ENCODE measurements at places on chromosomes 2 and 18.
A peak's percentile ranks its signal among the peaks of the same experiment; 100 is the strongest.

DNA sequence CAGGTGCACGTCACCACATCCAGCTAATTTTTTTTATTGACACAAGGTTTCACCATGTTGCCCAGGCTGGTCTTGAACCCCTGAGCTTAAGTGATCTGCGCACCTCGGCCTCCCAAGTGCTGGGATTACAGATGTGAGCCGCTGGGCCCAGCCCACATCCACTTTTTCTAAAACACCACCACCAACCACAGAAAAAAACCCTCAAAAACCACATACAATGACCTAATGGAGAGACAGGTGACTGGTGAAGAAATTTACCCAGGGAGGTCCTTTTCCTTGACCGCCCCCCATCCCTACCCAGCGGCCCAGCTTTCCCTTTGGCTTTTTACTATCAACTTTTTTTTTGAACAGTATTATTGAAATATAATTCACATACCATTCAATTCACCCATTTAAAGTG, 47.9 kb downstream of the CACNB4 start:
- no peak for DNase-seq

GRCh38 chr18:69651243-69651642, 250.6 kb downstream of the DOK6 start:
- no peak for DNase-seq

- DNase-seq = no peak
These were observed 610.2 kb downstream of the DSC3 start for GRCh38 chr18:30432349-30432748.

- no peak for DNase-seq
These were observed 48.0 kb downstream of the TCF7L1 start for GRCh38 chr2:85181134-85181631.

DNA sequence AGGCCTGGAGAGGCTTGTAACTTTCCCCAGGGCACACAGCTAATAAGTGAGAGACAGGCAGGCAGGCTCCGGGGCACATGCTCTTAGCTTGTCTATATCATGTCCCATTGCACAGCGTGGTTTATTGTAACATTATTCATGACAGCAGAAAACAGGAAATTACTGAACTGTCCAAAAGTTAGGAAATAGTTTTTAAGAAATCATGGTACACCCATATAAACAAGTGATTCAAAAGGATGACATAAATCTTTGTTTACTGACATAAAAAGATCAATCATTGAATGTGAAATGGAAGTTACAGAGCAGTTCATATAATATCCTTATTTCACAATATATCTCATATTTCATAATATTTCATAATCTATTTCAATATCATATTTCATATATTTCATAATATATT, 34.3 kb upstream of the TXNDC2 start:
- DNase-seq = no peak

DNA sequence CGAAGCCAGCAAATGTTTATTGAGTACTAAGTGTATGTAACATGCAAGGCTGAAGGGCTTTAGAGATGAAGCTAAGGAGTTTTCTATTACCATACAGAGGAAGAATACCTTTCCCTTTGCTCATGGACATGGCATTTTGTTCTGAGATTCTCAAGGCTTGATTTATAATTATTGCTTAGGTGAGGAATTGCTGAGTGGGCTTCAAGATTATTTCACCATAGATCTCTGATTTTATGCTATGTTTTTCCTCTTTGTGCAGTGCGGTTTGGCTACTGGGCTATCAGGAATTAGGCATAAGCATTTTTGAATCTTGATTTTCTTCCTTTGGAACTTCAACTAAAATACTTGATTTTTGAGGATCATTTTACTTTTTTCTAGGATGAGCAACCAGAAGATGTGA, 42.5 kb downstream of the VRK2 start:
- no peak for DNase-seq

DNA sequence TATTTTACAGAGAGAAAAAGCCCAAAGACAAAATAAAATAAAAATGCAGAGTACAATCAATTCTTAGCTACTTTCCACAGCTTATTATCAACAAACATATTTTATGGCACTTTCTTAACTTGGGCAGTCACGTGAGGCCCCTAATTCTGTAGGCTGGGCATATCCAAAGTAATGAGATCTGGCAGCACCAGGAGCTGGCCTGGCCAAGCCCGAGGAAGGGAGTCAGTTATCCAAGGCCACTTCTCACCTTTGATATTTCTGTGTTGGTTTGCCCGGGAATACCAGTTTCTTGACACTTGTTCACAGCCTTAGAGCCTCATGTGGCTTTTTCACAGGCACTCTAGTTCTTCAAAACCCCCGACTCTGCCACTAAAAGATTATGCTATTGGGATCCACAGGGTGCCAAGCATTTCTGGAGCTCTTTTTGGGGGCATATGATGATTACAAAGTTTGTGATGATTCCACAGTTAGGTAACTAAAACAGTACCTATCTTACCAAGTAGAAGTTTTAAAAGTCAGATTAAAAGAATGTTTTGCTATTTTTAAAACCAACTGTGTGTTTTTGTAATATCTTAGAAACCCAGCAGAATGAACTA, 90.4 kb downstream of the MEP1B start:
- no peak for DNase-seq

GRCh38 chr2:138277062-138277461, 224.5 kb upstream of the SPOPL start:
- DNase-seq = no peak

GRCh38 chr2:133841900-133842299, 273.6 kb upstream of the NCKAP5 start:
- DNase-seq = peak; percentile 87

GRCh38 chr2:196169516-196169915, 1.9 kb downstream of the STK17B start:
- no peak for DNase-seq

- no peak for DNase-seq
These were observed 110.3 kb downstream of the HRH4 start for GRCh38 chr18:24570716-24571115.

GRCh38 chr2:167582619-167583018, 664.8 kb downstream of the STK39 start:
- DNase-seq = peak; percentile 12

DNA sequence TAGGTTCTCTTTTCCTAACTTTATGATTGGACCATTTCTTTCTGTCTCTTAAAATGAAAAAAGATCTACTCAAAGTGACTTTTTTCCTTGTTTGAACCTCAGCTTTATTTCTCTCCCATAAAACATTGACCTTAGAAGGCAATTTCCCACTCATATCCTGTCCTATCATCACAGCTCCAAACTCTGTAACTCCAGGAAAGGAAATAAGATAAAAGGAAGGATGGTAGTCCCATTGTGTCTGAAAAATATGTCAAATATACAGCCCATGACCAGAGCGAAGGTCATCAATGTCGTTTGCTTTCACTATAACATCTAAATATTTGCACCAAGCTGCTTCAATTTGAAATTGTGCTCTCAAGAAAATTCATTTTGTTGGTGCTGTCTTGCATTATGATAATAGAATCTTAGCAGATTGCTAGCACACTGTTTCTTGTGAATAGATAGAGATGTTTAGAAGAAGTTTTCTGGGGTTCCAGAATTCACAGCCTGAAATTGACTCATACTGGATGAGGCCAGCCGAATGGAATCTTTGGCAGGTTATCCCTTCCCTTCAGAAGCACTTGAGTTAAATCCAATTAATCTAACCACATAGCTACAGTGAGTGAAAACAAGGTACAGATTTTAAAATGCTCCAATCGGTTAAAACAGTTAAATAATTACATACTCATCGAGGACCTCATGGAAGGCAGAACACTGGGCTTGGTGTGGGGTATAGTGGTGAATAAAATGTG, 95.1 kb downstream of the CRIM1 start:
- DNase-seq = peak; percentile 90

DNA sequence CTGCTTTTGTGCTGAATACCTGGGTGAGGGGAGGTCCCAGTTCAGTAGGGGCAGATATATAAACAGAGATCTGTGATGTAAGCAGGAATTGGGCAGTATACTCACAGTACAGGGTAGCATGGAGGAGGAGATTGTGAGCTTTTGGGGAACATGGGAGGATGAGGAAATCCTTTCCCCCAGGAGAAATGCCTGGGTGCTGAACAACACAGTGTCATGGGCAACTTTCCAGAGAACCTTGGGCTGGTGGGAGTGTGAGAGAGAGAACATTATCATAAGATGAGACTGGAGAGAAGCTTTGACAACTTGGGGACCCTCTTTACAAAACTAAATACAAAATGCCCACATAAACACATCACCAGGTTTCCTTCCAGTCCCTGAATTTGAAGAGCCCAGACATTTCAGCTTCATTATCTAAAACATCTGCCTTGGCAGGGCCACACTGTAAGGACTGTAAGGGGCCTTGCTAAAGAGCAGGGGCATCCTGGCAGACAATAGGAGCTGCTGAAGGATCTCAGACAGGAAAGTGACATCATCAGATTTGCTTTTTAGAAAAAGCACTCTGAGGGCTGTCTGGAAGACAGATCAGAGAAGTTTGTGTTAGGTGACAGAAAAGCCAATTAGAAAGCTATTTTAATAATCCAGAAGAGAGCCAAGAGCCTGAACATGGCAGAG, 303.1 kb upstream of the FBXO11 start:
- DNase-seq = peak; percentile 55

- DNase-seq = no peak
These were observed 216.6 kb downstream of the HRH4 start for GRCh38 chr18:24677011-24677410.

DNA sequence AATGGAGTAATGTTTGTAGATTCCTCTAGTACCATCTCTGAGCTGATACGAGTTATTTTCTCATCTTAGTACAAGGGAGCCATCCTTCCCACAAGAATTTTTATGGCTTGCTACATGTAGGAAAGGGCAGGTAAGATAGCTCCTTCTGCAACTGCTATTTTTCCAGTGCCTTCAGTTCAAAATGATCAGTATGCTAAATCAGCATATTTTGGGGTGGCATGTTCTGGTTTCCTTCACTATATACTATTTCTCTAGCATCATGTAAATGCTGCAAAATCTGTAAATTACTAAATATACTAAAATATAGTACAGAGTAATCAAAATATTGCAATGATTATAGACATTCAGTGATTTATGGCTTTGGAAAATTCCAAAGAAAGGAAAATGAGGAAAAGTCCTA, 1230.0 kb upstream of the CHAC2 start:
- no peak for DNase-seq

DNA sequence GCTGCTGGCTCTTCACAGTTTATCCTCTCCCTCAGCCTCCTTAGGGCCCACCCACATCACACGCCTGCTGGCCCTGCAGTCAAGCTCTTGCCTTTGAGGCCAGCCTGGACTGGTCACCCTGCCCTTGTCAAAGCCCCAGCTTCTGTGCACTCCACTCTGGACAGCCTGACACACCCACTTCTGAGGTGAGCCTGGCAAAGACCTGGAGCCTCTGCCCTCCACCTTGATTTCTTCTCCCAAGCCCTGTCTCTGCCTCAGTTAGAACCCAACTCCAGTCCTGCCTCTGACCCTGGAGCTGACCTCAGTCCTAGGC, 37.0 kb upstream of the TAF1B start:
- no peak for DNase-seq

GRCh38 chr2:73176205-73176880, 26.0 kb upstream of the NOTO start:
- DNase-seq = peak; percentile 28

DNA sequence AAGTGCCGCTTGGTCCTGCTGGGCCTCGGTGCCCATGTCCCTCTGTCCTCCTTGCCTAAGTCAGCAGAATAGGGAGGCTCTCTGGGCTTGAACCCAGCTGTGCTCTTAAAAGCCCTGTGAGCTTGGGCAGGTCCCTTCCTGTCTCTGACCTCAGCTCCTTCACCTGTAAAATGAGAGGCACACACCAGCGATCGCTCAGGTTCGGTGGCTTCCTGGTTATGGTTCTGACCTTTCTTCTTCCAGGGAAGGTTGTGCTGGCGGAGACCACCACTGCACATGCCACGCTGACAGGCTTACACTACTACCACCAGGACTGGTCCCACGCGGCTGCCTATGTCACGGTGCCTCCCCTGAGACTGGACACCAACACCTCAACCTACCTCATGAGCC, 36.1 kb upstream of the MAPRE3 start:
- DNase-seq = no peak

GRCh38 chr2:32960647-32961403, 14.1 kb downstream of the LTBP1 start:
- no peak for DNase-seq

DNA sequence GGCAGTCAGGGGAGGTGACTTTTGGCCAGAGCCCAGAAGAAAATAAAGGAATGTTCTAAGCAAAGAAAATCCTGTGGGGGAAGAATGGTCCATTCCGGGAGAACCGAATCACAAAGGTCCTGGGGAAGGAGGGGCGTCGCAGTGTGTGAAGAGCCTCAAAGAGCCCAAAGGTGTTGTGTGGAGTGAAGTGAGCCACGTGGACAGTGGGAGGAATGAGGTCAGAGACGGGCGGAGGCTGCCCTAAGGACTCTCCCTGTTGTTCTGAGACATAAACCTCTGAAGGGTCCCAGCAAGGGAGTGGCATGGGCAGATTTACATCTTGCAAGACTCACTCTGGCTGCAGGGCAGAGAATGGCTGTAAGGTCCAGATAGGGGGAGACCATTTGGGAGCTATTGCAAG, 91.3 kb upstream of the SEC11C start:
- DNase-seq = no peak

DNA sequence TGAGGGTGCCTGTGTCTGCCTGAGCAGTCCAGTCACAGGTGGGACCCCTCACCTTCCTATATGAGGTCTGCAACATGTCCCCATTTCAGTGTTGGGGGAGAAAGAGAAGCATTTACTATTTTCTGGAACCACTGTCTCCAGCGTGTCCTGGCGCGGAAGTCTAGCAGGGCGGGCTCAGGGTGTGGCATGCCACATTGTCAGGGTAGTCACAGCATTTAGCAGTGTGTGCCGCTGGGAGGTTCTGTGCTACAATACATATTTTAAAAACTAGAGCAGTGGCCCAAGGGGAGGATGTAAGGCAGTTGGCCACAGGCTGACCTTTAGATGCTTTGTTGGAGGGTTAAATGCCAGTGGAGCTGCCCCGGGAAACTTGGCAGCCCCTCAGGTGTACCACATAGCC, 12.5 kb downstream of the UBE2F start:
- DNase-seq = no peak

- DNase-seq = no peak
These were observed 52.6 kb downstream of the NCK2 start for GRCh38 chr2:105797298-105797819.

DNA sequence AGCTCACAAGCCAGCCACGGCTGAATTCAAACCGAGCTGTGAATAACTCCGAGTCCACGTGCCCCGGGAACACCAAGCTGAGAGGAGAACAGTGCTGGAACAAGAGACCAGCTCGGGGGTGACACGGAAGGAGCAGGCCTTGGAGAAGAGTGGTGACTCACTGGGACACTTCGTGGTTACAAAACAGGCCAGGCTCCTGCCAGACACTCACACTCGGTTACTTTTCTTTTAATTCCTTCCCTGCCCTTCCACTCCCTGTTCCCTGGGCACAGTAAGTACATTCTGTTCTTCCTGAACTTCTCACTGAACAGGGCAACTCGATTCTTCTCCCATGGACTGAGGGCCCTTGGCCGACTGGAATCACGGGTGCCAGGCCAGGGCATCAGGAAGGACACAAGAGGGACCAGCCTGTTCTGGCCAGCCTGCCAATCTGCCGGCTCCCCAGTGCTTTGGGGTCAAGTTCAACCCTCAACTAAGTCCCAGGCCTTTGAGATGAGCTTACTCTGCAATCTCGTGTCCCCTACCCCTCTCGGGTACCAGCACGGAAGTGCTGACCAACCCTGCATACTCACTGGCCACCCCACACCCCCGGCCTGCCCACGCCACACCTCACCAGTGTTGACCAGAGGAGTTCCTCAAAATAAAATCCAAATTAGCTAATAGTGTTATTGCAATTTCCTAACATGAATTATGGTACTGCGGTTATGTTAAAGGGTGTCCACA, 87.5 kb downstream of the TFCP2L1 start:
- DNase-seq = peak; percentile 88

- DNase-seq = no peak
These were observed 652.5 kb downstream of the KCNJ3 start for GRCh38 chr2:155350783-155351580.

Data from astrocyte of the hippocampus (primary cell).